ENCODE measurements at places on chromosomes 4 and X.

- no peak for DNase-seq
Observed at GRCh38 chr4:40998675-40999358, 215.5 kb downstream of the APBB2 start.

DNA sequence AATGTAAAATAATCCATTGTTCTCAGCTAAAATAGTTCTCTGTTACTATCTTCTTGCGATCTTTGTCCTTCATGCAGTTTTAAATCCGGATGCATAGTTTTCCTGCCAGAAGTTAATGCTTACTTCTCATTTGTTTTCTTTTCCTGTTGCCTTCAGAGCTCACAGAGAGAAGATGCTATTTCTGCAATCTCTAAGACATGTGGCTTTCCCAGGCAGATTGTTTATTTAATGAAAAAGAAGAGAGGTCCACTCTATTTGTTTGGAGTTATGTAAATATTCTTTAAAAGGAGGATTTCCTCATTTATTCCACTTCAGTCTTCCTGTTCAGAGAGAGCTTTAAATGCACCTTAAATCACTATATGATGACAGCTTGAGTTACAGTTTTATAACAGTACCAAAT, 39.3 kb upstream of the HPGD start:
- no peak for DNase-seq

- DNase-seq = no peak
Observed at GRCh38 chr4:133513901-133514300, 364.8 kb downstream of the PCDH10 start.

DNA sequence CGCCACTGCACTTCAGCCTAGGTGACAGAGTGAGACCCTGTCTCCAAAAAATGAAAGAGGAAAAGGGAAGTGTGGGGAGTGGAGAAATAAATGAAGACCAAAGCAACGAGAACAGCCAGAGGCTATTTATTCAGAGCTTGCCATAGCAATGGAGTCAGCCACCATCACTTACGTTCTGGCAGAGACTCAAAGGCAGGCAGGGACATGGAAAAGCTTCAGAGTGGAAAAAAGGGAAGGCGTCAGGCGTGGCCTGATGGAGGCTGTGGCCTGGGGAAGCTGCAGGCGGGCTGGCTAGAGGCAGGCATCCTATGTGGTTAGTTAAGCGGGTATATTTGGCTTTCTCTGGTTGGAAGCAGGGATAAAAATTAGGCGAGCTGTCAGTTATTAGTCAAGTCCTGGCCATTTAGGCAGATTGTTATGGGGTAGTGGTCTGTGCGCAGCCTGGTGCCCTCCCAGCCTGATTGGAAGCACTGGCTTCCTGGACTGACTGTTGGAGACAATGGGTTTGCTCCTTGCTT, 73.3 kb downstream of the DCTD start:
- no peak for DNase-seq

DNA sequence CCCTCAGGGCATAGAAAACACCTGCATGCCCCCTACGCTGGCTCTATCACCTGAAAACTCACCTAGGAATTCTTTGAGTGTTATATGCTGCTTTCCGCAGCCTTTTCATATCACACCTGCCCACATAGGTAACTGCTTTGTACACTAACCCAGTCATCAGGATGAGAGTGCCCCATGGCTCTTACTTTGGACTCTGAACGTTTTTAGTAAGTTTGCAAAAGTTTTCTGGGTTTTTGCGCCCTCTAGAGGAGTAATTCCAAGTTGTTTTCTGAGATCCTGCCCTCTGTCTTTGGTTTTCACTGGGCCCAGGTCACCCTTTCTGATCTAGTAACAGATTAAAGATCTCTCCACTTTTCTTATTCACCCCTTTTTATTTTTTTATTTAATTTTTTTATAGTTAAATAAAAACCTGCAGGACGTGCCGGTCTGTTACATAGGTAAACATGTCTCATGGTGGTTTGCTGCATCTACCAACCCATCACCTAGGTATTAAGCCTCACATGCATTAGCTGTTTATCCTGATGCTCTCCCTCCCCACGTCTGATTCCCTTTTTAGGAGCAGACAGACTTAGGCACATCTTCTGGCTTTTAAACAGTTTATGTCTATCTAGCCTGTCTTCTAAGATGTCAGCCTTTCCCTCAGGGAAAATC, 139.2 kb downstream of the NWD2 start:
- DNase-seq = peak; percentile 9

- DNase-seq = no peak
Observed at GRCh38 chrX:148763896-148764295, 263.5 kb downstream of the AFF2 start.

DNA sequence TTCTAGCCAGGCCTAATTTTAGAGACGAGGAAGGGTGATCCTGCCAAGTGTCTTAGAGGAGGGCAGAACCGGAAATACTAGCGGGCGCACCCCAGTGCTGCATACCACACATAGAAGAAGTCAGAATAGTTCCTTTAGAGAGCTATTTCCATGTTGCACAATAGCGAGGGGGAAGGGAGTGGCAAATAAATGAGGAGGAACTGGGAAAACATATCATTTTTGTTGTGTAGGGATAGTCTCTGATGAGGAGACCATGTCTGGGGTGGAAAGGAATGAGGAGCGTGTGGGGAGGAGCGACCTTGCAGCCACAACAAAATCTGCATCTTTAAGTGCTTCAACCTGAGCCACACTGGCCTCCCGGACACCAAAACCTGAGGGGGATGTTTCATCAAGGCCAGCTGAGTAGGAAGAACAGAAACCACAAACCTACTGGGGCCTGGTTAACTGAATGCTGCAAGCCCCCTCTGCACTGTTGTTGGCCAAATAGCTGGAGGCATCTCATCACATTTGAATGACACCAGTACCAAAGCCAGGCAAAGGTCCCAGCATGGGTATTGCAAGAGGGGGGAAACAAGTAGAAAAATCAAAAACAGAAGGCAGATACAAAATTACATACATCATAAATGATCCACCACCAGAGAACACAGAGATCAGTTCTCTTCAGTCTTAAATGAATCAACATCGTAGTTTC, 26.7 kb upstream of the C1QTNF7 start:
- DNase-seq = peak; percentile 72

GRCh38 chrX:38803588-38804431, 2.6 kb downstream of the MID1IP1 start:
- DNase-seq = peak; percentile 75

DNA sequence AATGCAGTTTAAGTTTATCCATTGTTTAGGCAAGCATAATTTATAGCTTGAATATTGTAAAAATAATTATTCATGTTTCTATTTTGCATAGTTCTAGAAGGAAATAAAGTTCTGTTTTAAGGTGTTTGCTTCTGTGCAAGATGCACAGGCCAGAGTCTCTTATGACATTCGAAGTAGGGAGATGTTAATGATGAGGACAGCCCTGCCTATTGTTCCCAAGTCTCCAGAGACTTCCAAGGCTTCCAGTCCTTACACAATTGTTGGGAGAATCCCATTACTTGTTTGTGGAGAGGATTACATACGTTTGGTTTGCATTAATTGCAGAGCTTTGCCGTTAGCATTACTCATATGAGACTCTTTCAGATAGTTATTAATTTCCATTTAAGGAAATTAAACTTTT, 96.2 kb upstream of the ANK2 start:
- no peak for DNase-seq

GRCh38 chrX:1239681-1240142, 27.3 kb upstream of the CRLF2 start:
- DNase-seq = no peak

- no peak for DNase-seq
Observed at GRCh38 chr4:11783588-11783987, 354.9 kb upstream of the HS3ST1 start.

- no peak for DNase-seq
Observed at GRCh38 chrX:105910563-105911105, 88.3 kb downstream of the NRK start.

- no peak for DNase-seq
Observed at GRCh38 chr4:46975812-46976553, 17.4 kb downstream of the GABRA4 start.

GRCh38 chr4:103756741-103757140, 37.0 kb upstream of the TACR3 start:
- no peak for DNase-seq

GRCh38 chr4:28146191-28146590, 1285.5 kb downstream of the STIM2 start:
- DNase-seq = no peak
